ENCODE measurements at places on chromosomes 2 and 18.

DNA sequence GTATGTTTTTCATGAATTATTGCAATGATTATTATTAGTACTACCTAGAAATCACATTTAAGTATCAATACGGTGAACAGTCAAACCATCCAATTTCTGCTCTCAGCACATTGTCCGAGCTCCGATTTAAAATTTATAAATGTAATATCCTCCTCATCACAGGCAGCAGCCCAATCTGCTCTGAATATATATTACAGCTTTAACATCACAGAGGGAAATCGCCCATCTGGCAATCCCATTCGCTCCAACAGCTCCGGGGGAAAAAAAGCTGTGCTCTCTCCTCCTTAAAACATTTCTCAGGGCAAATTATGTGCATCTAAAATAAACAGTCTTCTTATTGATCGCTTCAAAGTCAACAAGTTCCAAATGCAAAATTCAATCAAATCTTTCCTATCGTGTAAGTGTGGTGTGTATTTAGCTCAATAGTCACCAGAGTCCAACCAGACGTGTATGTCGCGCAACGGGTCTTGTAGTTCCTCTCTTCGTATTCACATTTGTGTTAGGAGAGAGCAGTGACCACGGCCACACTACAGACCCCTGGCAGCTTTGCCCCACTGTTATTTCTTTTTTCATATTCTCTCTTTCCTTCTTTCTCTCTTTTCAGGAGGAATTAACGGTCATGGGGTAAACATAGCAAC lies 2.4 kb downstream of the FIGN start:
- peak; percentile 64 for DNase-seq

GRCh38 chr2:126657148-126657635 lies 1.2 kb downstream of the GYPC start:
- DNase-seq = peak; percentile 69

DNA sequence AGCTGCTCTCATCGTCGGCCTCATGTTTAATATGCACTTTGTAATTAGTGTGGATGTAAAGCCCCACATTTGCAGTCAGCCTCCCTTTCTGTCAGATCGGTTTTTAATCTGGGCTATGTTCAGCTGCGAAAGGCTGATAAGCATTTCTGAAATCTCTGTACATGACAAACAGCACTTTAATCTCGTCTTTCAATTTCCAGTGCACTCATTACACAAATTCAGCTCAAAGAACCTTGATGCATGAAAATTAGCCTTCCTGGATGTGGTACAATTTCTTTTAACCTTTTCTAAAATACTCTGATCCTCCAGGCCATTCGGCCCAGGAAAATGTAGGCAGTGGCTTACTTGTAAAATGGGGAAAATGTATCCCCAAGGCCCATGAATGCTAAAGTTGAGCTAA lies 265.1 kb downstream of the RND3 start:
- no peak for DNase-seq

DNA sequence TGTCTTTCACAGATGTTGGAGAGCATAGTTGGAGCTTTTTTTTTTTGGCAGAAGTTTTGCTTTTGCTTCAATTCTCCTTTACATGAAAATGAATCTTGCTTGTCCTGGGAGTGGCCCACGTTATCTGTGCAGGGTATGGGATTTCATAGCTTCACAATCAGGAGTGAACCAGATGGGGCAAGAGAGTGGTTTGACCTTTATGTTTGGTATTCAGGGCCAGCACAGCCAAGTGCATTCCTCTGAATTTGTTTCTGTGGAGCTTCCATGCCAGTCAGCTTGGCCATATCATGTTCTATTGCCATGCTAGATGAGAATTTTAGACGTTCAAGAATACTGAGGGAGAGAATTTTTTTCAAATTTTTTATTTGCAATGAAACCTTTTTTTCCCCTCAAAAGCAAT lies 116.6 kb downstream of the PRPF40A start:
- no peak for DNase-seq

- DNase-seq = no peak
These were observed 51.3 kb upstream of the SLC1A4 start for GRCh38 chr2:64937687-64938491.
